CD4-positive, alpha-beta T cell treated with Interleukin-4 for 4 hours (primary cell): ENCODE measurements at places on chromosomes 12 and 14.
A peak's percentile ranks its signal among the peaks of the same experiment; 100 is the strongest.

DNA sequence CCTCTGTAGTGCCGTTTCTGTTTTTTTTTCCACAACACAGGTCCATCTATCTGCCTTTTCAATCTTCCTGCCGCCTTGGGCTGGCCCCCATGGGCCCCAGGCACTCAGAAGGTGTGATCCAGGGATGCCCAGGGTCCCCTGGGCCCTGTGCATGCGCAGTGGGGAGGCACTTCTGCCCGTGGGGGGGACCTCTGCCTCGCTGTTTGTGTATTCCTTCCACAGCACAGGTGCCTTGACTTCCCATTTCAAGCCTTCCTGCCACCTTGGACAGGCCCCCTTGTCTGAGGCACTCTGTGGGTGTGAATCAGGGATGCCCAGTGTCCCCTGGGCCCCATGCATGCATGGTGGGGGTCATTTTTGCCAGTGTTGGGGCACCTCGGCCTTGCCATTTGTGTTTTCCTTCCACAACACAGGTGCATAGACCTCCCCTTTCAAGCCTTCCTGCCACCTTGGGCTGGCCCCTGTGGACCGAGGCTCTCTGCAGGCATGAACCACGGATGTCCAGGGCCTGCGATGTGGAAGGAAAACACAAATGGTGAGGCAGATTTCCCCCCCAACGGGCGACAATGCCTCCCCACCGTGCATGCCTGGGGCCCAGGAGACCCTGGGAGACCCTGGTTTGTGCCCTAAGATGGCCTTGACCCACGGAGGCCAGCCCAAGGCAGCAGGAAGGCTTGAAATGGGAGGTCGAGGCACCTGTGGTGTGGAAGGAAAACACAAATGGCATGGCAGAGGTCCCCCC lies 366.5 kb downstream of the ALG10 start:
- DNase-seq = no peak

DNA sequence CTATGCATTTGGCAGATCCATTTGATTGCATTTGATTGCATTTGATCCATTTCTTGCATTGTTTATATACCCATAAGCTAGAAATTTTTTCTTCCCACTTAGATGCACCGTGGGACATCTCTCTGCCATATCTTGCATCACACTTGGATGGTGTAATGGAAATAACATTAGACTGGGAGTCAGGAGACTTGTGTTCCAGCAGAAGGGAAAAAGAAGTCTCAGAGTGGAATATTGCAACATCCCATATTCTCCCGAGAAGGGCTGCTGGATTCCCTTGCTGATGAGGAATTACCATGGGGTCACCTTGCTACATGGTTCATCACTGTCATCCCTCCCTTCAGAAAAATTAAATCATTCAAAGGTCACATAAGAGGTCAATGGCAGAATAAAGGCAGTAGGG lies 78.1 kb downstream of the KSR2 start:
- DNase-seq = no peak

- no peak for DNase-seq
These were observed 29.6 kb downstream of the SMUG1 start for GRCh38 chr12:54159140-54159539.

DNA sequence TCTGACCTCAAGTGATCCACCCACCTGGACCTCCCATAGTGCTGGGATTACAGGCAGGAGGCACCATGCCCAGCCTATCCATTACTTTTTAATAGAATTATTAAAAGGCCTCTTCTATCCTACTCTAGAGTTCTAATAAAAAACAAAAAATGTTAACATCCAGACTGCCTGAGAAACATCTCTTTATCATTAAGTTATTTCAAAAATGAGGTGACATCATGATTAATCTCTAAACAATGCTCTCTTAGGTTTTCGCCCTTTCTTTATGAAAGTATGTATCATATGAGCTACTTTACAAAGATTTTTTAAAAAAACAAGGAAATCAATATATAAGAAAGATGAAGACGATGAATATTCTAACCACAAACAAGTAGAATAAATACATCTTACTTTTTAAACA lies 52.6 kb downstream of the FGD6 start:
- no peak for DNase-seq

DNA sequence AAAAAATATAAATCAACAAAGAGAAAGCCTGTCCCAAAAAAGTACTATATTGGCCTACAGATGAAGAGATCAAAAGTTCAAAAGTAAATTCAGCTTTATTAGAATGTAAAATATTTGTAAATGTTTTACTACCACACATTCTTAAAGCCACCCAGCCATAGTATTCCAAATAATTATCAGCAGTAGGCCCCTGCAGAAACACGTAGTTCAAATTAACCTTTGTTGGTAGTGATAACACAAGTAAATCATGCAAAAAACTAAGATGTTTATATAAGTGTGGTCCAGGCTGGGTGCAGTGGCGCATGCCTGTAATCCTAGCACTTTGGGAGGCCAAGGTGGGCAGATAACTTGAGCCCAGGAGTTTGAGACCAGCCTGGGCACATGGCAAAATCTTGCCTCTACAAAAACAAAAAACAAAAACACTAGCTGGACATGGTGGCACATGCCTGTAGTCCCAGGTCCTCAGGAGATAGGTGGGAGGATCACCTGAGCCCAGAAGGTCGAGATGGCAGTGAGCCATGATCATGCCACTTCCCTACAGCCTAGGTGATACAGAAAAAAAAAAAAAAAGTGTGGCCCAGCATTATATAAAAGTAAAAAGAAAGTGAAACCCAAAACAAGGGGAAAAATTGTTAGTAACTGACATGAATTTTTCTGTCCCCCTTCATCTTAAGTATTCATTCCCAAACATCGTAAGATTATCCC lies 17.9 kb downstream of the SPTLC2 start:
- peak; percentile 20 for DNase-seq

DNA sequence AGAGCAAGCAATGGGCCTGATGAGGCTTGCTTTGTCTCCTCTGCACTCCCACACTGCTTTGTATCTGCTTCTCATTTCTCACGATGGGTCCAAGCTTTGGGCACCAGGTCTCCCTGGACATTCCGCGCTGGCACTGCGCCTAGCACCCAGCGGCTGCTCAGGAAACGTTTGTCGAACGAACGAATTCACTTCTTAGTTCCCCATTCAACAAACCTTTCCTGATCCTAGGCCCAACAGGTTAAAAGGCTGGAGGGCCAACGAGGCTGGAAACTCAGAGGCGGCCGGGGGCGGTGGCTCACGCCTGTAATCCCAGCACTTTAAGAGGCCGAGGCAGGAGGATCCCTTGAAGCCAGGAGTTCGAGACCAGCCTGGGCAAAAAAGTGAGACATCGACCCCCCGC lies 1.0 kb upstream of the GLRX5 start:
- DNase-seq = no peak

DNA sequence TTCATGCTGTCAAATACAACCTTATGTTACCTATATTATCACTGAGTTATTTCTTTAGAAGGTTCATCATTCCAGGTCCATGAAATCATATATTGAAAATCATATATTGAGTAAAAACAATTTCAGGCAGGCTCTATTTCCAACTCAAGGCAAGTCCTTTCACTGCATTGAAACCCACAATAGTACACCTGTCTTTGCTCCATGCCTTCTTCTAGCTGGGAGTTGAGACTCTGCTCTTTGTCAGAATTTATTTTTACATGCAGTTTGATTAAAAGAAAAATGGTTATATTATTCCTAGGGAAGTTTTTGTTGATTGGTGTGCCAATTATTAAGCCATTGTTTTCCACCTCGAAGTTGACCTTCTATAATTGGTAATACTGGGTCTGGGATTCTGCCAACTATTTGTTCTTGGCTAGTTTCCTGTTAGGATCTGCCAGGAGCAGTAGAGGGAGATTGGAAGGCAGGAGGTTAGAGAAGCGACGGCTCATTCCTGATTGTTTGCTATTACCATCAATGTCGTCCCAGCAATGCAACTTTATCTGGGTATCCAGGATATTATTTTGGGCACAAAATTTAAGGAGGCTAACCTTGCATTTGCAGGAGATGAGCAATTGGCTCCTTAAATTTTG lies 79.5 kb upstream of the MIS18BP1 start:
- no peak for DNase-seq

GRCh38 chr14:99168330-99168729 lies 103.7 kb downstream of the BCL11B start:
- no peak for DNase-seq

DNA sequence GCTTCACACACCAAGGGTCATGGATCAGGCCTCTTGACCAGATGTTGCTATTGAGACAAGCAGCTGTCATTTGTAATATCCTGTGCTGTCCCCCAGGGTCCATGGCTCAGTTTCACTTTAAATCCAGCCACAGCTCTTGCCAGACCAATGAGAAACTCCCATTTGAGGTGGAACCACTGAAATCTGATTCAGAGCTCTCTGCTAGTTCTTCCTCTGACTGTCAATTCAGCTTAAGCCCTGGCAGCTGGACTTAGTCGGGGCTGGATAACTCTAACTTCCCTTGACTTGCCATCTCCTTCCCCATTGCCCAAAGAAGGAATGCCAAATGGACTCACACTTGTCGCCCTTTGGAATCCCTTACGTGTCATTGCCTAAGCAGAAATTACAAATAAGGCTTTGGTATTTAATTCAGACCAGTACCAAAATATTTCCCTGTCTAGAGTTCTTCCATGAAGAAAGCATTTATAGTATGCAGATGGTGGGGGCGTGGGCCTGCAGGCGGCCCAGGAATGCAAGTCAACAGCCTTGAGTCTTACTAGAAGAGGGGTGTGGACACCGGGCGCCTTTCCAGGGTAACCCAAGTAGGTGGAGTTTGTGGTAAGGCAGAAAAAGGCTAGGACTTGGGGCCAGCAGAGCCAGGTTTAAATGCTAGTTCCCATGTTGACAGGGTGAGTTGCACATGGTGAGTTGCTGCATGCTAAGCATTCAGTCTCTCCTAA lies 96.9 kb upstream of the TMPO start:
- DNase-seq = no peak

GRCh38 chr12:54678131-54678530 lies 30.0 kb upstream of the DCD start:
- DNase-seq = no peak

- DNase-seq = peak; percentile 32
These were observed 23.7 kb downstream of the PLXNC1 start for GRCh38 chr12:94172031-94172430.

DNA sequence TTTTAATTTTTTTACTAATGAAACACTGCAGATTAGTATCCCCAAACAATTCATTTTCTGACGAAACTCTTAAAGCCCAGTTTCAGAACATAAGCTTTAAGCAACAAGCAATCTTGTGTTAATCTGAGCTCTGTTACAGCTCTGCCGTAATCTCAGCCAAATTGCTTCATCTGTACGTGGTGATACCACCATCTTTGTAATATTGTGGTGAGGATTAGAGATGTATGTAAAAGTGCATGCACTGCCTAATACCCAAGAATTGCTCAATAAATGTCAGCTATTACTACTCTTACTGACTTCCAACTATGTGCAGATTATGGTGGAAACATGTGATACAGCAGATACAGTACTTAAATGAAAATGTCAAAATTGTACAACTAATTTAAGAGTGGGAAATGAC lies 1.8 kb downstream of the AKAP5 start:
- DNase-seq = no peak

DNA sequence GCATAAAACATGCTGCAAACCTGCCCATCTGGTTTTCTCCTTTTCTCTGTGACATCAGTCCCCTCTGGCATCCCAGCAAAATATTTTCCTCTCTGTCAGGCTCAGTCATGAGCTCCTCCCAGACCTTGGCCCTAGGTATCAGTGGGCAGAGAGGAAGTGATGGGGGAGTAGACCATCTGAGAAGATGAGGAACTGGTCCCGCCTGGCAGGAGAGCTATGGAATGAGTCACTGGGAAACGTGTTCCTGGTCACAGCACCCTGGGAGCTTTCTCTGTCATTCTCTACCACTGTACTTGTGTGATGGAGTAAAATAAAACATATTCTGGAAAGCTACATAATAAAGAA lies 5.0 kb upstream of the SRSF9 start:
- DNase-seq = no peak

DNA sequence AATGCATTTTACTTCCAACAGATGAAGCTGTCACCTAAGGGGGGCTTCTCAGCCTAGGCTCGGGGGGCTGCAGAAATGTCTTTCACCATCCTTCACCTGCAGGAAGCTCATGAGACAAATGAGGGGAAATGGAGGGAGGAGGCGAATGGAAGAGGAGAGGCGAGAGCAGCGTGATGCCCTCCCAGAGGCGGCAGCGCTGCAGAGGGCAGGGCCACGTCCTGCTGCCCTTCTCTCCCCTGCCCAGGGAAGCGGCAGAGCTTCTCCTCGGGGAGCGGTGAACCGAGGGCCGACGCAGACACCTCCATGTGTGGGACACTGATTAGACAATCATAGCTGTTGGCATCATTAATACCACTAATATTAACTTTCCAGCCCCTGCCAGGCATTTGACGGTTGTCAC lies 78.3 kb downstream of the SERPINA3 start:
- no peak for DNase-seq

GRCh38 chr14:64817631-64818030 lies 62.1 kb downstream of the SPTB start:
- DNase-seq = no peak

DNA sequence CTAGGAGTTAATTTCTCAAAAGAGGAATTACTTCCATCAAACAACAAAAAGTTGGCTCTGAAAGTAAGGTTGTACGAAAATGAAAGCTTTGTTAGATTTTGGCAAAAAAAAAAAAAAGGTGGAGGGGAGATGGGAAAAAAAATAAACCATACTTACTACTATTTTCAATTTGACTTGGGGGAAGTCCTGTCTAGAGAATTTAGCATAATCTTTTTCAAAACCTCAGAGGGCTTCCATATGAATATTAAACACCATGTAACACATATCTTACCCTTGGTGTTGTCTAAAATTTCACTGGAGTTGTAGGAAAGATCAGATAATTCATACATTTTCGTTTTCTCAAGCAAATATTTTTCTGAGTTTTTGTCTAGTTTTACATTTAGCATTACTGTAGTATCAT lies 17.5 kb downstream of the GRIP1 start:
- DNase-seq = no peak

- DNase-seq = no peak
These were observed 59.6 kb downstream of the GNS start for GRCh38 chr12:64699504-64700115.

GRCh38 chr12:49272790-49273725 lies 8.2 kb downstream of the TUBA1C start:
- DNase-seq = no peak

GRCh38 chr14:89288114-89288513 lies 128.9 kb downstream of the FOXN3 start:
- no peak for DNase-seq

DNA sequence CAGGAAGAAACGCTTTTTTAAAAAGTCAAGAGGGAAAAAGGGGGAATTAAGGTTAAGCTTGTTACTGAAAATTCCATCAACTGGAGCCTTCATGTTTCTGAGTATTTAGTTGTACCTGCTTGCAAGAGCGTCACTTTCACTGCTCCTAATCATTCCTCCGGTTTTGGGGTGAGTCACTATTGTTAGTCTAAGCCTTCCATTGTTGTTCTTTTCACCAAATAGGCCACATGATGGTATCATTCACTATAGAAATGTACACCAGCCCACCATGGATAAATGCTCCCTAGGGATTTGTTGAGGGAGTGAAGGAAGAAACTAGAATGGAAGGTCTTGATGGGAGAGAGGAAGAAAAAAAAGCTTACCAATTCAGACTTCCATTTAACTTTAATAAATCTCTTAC lies 3.0 kb downstream of the IL22 start:
- no peak for DNase-seq
